ENCODE measurements at places on chromosomes 3 and 15.

GRCh38 chr15:83193721-83194120 lies 13.9 kb downstream of the HDGFL3 start:
- DNase-seq, result no peak
- H3K4me3 ChIP-seq, result no peak overlapping the region
- peaks cover 1% of the 10 kb centered on the region for H3K36me3 ChIP-seq
- H3K4me1 ChIP-seq, result no peaks in the 10 kb centered on the region
- H3K27me3 ChIP-seq, result peaks cover 32% of the 10 kb centered on the region
- no peak overlapping the region for H3K27ac ChIP-seq

DNA sequence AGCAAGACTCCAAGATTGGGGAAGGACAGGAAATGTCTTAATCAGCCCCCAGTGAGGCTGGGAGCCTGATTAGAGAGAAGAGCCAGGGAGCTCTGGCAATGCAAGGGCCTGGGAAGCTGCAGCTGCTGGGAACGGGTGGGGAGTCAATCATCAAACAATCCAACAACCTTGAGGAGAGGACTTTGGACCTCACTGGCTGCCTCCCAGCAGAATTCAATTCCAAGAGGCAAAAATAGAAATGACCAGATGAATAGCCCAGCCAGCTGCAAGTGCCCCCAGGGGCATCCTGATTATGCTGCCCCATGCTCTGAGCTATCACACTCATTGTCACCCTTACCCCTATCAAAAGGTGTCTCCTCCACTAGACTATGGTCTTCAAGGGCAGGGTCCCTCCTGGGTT lies 6.1 kb upstream of the HOMER2 start:
- no peak for DNase-seq
- H3K27me3 ChIP-seq, result no peaks in the 10 kb centered on the region
- no peak overlapping the region for H3K4me3 ChIP-seq
- no peak overlapping the region for H3K27ac ChIP-seq
- H3K4me1 ChIP-seq, result no peaks in the 10 kb centered on the region

- H3K4me1 ChIP-seq, result no peaks in the 10 kb centered on the region
- H3K27me3 ChIP-seq, result peaks cover 77% of the 10 kb centered on the region
- DNase-seq, result no peak
- peaks cover 2% of the 10 kb centered on the region for H3K36me3 ChIP-seq
Measured at GRCh38 chr3:123791417-123791816, 92.7 kb downstream of the MYLK start.

DNA sequence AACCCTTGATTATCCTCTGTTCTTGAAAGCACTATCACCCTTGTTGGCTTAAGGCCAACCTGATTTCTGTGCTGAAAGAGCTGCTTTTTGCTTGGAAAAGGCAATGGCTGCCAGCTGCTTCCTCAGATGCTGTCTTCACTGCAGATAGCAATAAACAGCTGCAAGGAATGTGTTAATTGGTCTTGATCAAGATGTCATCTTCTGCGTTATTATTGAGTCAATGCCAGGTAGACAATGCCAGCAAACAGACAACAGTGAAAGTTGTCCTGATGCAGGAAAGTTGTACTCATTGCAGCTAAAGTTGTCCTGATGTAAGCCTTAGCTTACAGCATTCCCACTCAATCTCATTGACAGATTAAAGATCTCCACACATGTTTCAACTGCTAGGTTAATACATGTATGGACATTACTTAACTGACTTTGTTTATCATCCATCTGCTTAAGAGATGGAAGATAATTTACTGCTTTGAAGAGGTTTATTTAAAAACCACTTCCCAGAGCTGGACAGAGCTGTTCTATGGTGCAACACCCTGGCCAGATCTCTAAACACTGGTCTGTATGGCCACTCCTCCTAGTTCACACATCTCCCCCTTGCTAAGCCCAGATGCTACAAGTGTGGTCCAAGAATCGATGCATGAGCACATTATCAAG lies 251.0 kb upstream of the MCTP2 start:
- no peaks in the 10 kb centered on the region for H3K36me3 ChIP-seq
- DNase-seq, result no peak
- H3K27ac ChIP-seq, result no peak overlapping the region
- no peak overlapping the region for H3K4me3 ChIP-seq

DNA sequence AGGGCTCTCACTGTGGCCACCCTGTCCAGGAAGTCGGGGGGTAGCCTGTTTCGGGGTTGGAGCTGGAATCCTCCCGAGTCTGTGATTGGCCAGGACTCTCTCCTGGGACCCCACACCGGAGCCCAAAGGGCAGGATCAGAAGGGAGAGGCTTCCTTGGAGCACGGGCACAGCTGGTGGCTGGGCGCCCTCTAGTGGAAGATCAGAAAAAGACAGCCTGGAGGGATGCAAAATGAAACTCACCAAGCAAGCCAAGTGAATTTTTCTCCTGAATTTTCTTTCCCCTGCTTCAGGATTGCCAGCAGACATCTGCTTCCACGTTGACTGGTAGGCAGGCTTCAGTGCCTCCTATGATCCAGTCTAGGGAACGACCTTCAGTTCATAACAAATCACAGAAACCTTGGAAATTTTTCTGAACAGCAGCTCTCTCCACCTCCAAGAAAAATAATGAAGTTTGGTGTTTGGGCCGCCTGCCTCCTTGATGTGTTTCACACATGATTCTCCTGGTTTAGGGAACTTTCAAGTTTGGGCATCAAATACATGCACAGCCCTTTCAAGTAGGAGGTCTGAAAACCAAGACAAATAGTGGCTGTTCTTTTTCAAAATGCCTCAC lies 224.6 kb downstream of the VPS13C start:
- peaks cover 8% of the 10 kb centered on the region for H3K4me1 ChIP-seq
- H3K36me3 ChIP-seq, result no peaks in the 10 kb centered on the region
- H3K4me3 ChIP-seq, result no peak overlapping the region
- peaks cover 61% of the 10 kb centered on the region for H3K27me3 ChIP-seq

GRCh38 chr3:4750306-4750968 lies 228.8 kb upstream of the BHLHE40 start:
- H3K27me3 ChIP-seq, result no peaks in the 10 kb centered on the region
- DNase-seq, result no peak
- H3K36me3 ChIP-seq, result peaks cover 6% of the 10 kb centered on the region

- no peaks in the 10 kb centered on the region for H3K27me3 ChIP-seq
- H3K4me1 ChIP-seq, result no peaks in the 10 kb centered on the region
- H3K4me3 ChIP-seq, result no peak overlapping the region
- no peaks in the 10 kb centered on the region for H3K36me3 ChIP-seq
- no peak for DNase-seq
Measured at GRCh38 chr3:125189378-125190165, 23.0 kb downstream of the SLC12A8 start.

GRCh38 chr3:124747111-124747981 lies 17.1 kb downstream of the UMPS start:
- DNase-seq, result no peak
- H3K4me1 ChIP-seq, result no peaks in the 10 kb centered on the region
- peaks cover 8% of the 10 kb centered on the region for H3K27me3 ChIP-seq
- peaks cover 28% of the 10 kb centered on the region for H3K36me3 ChIP-seq
- no peak overlapping the region for H3K4me3 ChIP-seq

- peak overlapping the region; percentile 80 for H3K27ac ChIP-seq
- peak overlapping the region; percentile 64 for H3K4me3 ChIP-seq
- peaks cover 3% of the 10 kb centered on the region for H3K36me3 ChIP-seq
- H3K4me1 ChIP-seq, result peaks cover 49% of the 10 kb centered on the region
- no peaks in the 10 kb centered on the region for H3K27me3 ChIP-seq
Measured at GRCh38 chr15:100596792-100597191, 5.2 kb downstream of the LINS1 start.

DNA sequence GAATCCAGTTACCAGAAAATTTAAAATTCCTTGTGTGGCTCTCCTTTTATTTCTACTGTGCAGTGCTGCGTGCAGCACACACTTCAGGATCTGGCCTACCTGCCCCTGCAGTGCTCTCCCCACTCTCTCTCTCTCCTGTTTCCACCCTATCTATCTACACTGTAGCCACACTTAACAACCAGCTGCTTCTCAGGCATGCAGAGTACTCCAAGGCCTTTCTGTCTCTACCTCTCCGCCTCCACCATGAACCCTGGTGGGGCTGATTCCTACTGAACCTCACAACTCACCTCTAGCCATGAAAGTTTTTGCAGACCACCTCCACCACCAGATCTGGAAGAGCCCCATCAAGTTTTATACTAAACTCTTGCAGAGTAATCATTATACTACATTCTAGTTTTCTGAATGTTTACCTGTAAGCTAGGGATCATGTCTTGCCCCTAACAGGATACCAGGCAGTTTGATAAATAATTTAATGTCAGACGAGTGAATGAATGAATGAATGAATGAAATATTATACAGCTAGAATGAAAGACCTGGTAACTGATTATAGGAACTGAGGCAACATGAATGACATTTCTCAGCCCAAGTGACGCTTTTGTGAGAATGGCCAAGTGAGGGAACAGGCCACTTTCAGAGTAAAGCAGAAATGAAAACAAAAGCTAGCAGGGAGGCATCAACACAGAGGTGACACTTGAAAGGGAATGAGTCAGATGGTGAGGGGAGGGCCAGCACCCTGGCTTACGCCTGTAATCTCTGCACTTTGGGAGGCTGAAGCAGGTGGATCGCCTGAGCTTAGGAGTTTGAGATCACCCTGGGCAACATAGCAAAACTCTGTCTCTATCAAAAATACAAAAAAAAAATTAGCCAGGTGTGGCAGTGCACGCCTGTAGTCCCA lies 363.5 kb downstream of the FOXP1 start:
- H3K4me3 ChIP-seq, result no peak overlapping the region
- no peak for DNase-seq
- H3K27ac ChIP-seq, result peak overlapping the region; percentile 26
- H3K36me3 ChIP-seq, result peaks cover 9% of the 10 kb centered on the region
- H3K4me1 ChIP-seq, result peaks cover 35% of the 10 kb centered on the region

DNA sequence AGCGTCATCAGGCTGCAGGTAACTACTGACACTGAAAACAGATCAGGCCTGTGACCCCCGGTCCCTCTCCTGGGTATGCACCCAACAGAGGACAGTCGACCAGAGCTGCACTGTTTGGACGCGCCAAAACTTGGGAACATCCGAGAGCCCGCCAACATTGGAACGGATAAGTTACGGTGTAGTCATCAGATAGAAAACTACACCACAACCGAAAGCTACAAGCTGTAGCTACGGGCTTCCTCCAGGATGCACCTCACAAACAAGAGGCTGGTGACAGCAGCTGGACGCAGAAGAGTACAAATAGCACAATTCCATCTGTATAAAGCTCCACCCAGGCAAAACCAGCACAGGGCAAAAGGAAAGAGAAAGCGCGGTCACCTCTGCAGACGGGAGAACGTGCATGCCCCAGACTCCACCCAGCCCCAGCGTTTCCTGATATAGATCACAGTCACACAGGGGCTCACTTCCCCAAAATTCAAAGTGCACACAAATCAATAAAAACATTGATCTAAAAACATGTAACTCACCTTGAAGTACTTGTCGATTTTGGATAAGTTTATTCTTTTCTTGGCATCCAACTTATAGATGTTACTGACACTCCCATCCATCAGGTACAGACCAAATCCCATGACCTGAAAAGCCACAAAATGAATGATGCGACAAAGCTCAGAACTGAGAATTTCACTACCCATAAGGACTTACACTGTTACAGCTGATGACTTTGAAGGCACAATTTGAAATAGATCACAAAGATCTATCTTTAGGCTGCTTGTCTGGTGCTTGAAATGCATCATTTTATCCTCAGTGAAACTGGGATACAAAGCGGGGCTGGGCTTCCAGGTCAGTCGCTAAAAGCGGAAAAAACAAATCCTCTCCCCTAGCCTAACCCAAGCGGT lies 43.3 kb downstream of the CYFIP1 start:
- H3K27me3 ChIP-seq, result no peaks in the 10 kb centered on the region
- H3K4me3 ChIP-seq, result no peak overlapping the region
- H3K27ac ChIP-seq, result no peak overlapping the region
- DNase-seq, result no peak
- H3K4me1 ChIP-seq, result no peaks in the 10 kb centered on the region

DNA sequence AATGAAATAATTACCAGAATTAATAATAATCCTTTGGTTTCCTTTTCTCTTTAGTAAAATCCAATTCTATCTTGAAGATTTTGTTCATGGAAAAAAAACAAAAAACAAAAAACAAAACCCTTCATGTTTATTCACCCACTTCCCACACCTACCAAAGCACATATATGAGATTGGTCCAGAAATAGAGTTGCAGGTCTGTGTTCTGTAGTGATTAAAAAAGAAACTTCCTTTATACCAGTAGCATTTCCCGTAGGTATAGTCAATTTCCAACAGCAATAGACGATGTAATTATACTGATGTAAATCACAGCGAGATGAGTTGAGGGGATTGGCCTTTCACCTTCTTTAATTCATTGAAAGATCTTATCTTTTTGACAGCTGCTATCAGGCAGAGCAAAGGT lies 194.6 kb downstream of the SOX2 start:
- H3K36me3 ChIP-seq, result no peaks in the 10 kb centered on the region
- no peaks in the 10 kb centered on the region for H3K4me1 ChIP-seq

GRCh38 chr3:67937498-67938118 lies 283.2 kb upstream of the SUCLG2 start:
- no peaks in the 10 kb centered on the region for H3K27me3 ChIP-seq
- H3K4me1 ChIP-seq, result peaks cover 5% of the 10 kb centered on the region
- H3K27ac ChIP-seq, result no peak overlapping the region
- DNase-seq, result no peak
- no peaks in the 10 kb centered on the region for H3K36me3 ChIP-seq

GRCh38 chr15:54280726-54281125 lies 302.5 kb downstream of the UNC13C start:
- DNase-seq, result no peak
- no peaks in the 10 kb centered on the region for H3K27me3 ChIP-seq
- H3K4me1 ChIP-seq, result no peaks in the 10 kb centered on the region
- no peak overlapping the region for H3K4me3 ChIP-seq

- no peaks in the 10 kb centered on the region for H3K4me1 ChIP-seq
- no peak overlapping the region for H3K4me3 ChIP-seq
- no peaks in the 10 kb centered on the region for H3K36me3 ChIP-seq
- no peaks in the 10 kb centered on the region for H3K27me3 ChIP-seq
- H3K27ac ChIP-seq, result no peak overlapping the region
- no peak for DNase-seq
Measured at GRCh38 chr3:62261736-62262135, 111.6 kb downstream of the FEZF2 start.

DNA sequence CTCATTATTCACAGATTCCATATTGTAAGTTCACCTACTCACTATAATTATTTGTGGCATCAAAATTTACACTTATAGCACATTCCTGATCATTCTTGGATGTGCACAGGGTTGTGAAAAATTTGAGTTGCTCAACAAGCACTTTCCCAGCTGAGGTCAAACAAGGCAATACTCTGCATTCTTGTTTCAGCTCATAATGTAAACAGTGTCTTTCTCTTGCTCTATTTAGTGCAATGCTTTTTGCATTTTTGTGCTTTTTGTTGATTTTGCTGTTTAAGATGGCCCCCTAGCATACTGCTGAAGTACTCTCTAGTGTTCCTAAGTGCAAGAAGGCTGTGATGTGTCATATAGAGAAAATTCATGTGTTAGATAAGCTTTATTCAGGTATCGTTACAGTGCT lies 66.7 kb upstream of the TNIK start:
- H3K4me1 ChIP-seq, result no peaks in the 10 kb centered on the region
- H3K4me3 ChIP-seq, result no peak overlapping the region
- H3K36me3 ChIP-seq, result no peaks in the 10 kb centered on the region
- H3K27ac ChIP-seq, result no peak overlapping the region
- no peaks in the 10 kb centered on the region for H3K27me3 ChIP-seq

Data from central memory CD8-positive, alpha-beta T cell (primary cell).